ENCODE measurements at places on chromosomes 2 and 18.
A peak's percentile ranks its signal among the peaks of the same experiment; 100 is the strongest.

- DNase-seq, result no peak
These were observed 134.4 kb upstream of the ID2 start for GRCh38 chr2:8547284-8548064.

GRCh38 chr2:8563814-8564474, 117.9 kb upstream of the ID2 start:
- DNase-seq, result no peak

DNA sequence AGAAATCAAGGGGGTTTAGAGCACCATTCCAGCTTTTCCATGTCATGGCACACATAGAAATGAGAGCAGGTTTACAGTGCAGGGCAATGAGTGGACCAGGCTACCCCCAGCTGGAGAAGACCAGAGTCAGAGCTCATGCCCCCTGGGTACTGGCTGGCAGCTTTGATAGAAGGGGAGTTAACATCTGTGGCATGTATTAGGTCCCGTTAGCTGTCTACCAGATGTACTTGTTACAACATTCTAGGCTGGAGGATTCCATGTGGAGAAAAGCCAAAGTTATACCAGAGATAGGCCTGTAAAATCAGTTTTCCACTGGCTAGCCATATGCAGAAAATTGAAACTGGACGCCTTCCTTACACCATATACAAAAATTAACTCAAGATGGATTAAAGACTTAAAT, 109.2 kb downstream of the CCDC85A start:
- no peak for DNase-seq

DNA sequence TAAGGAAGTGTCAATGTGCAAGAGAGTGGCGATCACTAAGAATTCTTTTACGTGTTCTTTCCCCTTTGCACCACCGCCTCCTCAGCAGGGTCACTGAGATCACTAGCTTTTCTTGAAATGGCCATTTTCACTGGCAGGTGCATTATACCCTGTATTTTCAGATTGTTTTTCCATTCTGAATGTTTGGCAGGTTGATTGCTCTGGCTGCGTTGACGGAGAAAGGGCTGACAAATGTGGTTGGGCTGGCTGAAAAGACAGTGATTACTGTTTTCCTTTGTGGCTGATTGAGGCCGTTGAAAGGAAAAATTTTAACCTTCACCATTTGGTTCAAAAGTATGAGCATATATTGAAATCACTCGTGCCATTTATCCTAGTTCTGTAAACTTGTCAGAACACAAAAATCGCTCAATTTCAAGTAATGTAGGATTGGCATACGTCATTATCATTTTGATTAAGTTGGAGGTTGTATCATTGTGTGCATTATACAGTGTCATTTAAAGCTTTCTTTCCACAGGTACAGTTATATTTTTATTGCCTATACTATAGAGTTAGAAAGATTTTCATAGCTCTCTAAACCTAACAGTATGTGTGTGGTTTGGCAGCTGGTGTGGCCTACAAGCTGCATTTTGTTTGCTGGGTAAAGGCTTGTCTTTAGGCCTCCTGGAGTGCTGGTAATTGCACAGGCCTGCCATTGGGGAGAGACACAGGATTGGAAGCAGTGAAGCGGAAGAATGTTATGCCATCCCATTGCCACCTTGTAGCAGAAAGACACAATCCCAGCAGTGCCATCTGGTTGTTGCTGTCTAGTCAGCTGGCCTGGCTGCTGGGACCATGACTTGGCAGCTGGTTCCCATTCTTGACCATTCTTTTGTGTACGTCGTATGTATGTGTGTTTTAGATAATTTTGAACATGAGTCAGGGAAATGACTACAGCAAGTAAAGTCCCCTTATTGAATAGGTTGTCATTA, 36.7 kb downstream of the DYNC1I2 start:
- DNase-seq, result peak; percentile 54

- DNase-seq, result peak; percentile 90
These were observed 762 bp upstream of the GAD1 start for GRCh38 chr2:170815746-170816503.

- no peak for DNase-seq
These were observed 5.0 kb downstream of the MAL start for GRCh38 chr2:95030496-95030895.

DNA sequence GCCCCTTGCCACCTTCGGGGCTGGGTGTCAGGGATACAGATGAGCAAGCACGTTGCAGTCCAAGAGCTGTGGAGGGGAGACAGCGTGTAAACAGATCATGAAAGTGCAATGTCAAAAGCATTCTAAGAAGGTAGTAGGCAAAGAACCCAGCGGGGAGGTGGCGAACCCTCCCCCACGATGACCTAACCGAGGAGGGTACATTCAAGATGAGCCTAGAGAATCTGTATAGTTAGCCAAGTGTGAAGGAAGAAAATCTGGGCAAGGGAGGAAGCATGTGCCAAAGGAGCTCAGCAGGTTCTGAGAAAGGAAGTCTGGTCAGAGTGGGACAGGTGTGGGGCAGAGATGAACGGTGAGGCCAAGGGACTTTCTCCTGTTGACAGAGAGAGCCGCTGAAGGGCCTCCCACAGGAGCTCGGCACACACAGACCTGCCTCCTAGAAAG, 106.9 kb downstream of the SP3 start:
- no peak for DNase-seq

- DNase-seq, result no peak
These were observed 443.4 kb downstream of the ZNF516 start for GRCh38 chr18:76051396-76052226.

GRCh38 chr2:42072349-42073118, 24.7 kb downstream of the PKDCC start:
- no peak for DNase-seq

DNA sequence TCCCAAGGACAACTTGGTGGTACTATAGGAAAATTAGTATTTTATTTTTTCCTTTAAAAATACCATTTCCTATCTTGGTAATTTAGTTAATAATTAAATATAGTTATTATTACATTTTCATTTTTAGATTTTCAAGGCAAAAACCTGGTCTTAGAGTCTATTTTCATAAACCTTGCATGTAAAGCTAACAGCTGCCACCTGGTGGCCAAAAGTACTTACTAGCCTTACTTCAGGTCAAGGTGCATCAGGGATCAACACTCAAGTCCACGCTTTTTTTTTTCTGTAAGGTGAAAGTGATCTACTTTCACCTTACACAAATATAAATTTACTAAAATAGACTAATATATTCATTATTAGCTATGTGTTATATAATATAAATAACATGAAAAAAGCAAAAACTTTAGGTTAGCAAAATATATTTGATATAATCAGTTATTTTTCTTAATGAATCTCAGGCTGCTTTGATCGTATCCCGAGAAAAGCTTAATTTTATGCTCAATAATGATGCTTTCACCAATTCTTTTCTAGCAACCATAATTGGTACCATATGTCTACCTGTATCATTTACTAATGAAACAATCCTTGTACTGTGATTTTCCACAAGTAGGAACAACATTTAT, 62.5 kb downstream of the RELCH start:
- peak; percentile 50 for DNase-seq

- peak; percentile 47 for DNase-seq
These were observed 195.8 kb downstream of the SATB2 start for GRCh38 chr2:199261936-199262335.

DNA sequence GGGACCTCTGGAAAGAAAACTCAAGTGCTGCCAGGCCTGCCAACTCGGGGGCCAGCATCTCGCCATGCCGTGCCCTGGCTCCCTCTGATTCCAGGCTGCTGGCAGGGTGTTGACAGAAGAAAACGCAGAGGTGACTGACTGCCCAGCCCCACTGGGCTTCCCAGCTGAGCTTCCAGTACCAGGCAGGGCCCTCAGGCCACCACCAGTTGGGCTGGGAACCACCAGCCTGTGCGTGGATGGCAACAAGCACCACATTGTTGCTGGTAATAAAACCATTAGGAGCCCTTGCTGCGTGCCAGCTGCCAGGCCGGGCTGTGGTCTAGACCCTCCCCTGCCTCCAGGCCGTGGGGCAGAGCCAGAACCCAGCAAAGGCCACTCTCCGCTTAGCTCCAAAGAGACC, 9.2 kb downstream of the DNMT3A start:
- DNase-seq, result no peak

DNA sequence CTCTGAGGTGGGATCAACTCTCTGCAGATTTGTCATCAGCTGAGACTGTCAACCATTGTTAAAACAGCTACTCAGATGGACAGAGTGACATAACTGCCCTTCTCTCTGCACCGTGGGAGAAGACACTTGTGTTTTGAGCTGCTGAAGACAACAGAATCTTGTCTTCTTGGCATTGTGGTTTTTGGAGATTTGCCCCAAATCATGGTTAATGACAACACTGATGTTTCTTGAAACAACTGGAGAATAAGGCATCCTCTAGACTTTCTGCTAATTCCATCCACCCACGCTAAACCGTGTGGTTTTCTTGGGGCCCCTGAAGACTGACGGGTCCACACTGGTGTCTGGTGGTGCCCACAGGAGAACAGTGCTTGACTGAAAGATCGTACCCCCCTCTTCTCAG, 39.5 kb downstream of the SH3BP4 start:
- no peak for DNase-seq

GRCh38 chr2:15337996-15338666, 223.0 kb downstream of the NBAS start:
- DNase-seq, result no peak

GRCh38 chr18:49162226-49162864, 211.6 kb upstream of the SMAD7 start:
- DNase-seq, result no peak

DNA sequence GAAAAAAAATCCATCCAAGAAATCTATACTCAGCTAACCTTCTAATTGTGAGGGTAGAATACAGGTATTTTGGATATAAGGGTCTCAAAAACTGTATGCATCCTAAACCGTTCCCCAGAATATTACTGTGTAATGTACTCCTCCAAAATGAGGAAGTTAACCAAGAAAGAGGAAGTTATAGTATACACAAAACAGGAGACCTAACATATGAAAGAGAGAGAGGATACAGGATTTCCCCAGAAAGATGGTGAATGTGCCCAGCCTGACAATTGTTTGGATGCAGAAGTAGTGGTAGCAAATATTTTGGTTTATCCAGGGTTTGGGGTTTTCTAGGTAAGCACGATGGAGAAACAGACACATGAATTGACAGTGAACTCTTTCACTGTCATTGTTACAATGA, 50.6 kb downstream of the GALNT3 start:
- DNase-seq, result no peak

DNA sequence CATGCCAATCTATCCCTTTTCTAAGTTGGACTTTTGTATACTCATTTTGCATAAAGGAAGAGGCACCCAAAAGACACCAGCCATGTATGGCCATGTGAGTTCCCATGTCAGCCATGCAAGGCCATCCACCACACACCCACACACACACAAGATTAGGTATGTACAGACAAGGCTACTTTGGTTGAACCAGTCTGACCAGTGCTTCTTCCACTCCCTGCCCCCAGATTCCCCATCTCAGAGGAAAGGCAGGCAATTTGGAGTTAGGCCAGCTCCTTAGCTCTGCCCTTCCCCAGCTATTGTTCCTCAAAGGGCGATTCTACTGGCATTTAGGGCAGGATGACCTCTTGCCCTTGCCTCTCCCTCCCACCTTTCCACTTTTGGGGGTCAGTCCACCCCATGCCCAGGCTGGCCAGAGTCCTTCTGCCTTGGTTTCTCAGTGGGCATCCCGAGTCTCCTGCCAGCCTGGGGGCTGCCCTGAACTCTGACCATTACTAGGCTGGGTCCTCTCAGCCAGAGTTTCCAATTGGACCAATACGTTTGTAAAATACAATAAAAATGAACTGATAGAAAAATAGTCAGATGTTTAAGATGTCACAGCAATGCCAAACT, 101.1 kb downstream of the ZBTB7C start:
- DNase-seq, result no peak

DNA sequence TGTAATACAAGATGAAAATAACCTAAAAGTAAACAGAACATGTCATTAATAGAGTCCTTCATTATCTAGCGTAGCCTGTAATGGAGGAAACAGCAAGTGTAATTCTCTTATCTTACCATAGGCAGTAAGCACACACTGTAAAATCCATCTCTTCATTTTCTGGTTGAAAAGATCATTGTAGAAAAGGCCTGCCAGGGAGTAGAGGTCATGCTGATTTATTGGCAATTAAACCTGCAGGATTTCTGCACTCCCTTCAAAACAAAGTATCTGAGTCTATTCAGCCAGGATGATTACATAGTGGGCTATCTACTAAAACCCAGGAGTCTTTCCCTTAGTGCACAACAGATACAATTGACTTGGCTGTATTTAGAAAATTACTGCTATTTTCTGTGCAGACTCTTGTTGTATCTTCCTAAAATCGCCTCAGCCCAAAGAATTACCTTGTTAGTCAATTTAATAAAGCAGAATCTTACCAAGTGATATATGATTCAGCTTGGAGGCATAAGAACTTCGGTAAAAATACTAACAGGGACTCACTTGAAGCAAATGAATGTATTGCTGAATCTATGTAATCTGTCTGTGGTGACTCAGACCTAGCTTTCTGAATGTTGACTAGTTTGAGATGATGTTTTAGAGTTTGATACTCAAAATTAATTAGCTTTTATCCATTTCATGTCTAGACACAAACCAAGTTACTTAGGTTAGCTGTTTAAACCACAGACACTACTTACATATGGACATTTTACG, 250.4 kb upstream of the STON1 start:
- DNase-seq, result no peak

DNA sequence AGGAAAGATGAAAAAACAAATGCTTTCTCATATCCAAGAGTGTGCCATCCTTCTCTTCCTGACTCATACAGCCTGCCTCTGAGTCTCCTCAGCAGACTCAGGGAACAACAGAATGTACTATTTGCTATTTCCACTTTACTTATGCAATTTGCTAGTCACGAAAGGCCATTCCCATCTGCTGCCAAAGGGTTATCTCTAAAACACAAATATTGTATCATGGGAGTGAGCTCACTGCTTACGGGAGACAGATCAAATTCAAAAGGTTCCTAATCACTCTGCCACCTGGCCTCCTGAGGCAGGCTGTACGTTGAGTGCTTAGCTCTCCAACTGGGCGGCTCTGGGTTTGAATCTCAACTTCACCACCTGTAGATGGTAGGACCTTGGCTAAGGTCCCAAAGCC, 92.0 kb downstream of the GAREM1 start:
- no peak for DNase-seq

GRCh38 chr2:16487686-16488085, 177.9 kb downstream of the CYRIA start:
- no peak for DNase-seq

- no peak for DNase-seq
These were observed 176.2 kb upstream of the APCDD1 start for GRCh38 chr18:10278265-10278664.

DNA sequence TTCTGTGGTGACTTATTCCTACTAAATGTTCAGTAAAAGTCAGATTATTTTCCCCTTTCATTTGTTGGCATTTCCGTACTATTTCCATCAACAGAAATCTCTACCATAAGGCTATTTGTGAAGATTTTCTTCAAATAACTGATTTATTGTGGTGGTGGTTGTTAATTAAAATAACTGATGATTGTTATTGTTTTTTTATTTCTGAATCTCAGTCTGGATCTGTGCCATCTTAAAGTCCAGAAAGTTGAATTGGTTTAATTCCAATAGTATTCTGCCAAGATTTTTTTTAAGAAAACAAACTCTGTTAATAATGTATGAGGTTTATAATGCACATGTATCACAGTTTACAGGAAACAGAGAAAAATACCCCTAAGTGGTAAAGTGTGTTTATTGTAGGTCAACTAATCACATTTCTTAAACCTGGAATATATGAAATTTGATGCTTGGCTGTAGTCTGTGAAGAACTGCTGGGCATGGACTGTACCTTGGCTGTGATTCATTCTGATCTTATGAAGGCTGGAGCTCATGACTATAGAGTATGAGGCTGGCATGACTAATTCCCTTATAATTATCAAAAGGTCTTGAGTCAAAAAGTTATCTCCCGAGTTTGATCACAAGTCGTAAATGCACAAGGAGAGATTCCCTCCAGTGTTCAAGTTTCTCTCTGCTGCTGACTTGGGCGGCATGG, 134.2 kb upstream of the RND3 start:
- DNase-seq, result no peak

Data from ecto neural progenitor cell (in vitro differentiated cells).